ENCODE measurements at places on chromosomes 1 and 21.

DNA sequence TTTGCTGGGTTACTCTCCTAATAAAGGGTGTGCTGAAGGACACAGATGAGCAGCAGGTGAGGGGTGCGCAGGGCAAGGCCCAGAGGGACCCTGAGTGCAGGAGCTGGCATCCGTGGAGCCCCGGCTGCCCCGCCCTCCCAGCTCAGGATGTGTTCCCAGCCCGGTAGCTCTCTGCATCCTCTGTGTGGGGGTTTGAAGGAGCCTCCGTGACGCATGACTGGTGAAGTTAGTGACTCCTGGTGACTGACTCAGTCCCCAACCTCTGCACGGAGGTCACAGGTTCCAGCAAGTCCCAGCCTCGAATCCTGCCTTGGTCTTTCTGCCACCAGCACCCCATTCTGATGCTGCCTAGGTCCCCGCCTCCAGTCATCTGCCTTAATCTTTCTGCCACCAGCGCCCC is 21.6 kb upstream of the TSPEAR start:
- DNase-seq = no peak

- DNase-seq = no peak
These were observed 133.8 kb upstream of the EDN2 start for GRCh38 chr1:41618066-41618825.

- DNase-seq = no peak
These were observed 3.1 kb downstream of the TACSTD2 start for GRCh38 chr1:58573705-58574591.

GRCh38 chr1:233025157-233025556 is 74.7 kb downstream of the NTPCR start:
- no peak for DNase-seq

DNA sequence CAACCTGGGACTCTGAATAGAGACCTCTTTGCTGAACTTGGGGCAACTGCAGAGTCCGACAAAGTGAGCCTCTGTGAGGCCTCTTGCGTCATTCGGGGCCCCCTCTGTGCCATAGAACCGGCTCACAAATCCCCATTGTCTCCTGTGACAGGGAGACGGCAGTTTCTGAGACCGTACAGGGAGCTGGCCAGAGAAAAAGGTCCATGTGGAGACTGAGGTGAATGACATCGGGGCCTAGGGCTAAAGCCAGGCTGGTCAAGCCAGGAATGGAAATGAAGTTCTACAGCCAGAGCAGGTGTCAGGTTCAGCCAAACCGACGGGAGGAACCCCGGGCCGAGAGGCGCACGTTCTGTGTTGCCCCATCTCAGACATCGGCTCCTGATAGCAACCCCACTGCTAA is 37.1 kb upstream of the TRIM67 start:
- DNase-seq = no peak

DNA sequence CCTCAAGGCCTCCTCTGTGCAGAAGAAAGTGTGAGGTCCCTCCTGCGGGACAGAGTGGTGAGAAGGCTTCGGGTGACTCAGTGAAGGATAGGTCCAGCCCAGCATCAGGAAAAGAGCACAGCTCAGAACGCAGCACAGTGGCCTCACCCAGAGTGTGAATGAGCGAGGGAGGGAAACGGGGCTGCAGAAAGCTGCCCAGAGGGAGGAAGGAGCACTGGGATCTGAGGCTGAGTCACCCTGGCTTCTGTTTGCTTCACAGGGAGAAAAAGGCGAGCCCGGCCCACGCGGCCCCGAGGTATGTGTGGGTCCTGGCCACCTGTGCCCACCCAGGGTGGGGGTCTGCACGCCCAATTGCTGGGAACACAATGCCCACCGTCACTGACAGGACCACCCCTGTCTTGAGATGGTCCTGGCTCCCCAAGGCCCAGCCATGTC is 24.3 kb downstream of the COL6A2 start:
- DNase-seq = peak; percentile 6

DNA sequence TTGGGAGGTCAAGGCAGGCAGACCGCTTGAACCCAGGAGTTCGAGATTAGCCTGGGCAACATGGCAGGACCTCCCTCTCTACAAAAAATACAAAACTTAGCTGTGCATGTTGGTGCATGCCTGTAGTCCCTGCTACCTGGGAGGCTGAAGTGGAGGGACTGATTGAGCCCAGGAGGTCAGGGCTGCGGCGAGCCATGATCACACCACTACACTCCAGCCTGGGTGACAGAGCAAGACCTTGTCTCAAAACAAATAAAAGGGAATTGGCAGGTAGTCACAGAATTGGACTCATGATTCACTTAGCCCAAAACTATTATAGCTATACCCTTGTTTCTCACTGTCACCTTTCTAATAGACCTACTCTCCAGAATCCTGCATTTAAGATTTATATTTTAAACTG is 5.5 kb downstream of the TADA1 start:
- no peak for DNase-seq
